Stimulated activated CD8-positive, alpha-beta memory T cell treated with anti-CD3 and anti-CD28 coated beads, Interleukin-4, amount 100 ng/mL, for 1 hour (primary cell): ENCODE measurements at places on chromosomes 3 and 15.

- no peak for DNase-seq
Measured at GRCh38 chr3:40869939-40870338, 329.4 kb upstream of the CTNNB1 start.

GRCh38 chr3:71578054-71578751 is 5.3 kb downstream of the FOXP1 start:
- no peak for DNase-seq

DNA sequence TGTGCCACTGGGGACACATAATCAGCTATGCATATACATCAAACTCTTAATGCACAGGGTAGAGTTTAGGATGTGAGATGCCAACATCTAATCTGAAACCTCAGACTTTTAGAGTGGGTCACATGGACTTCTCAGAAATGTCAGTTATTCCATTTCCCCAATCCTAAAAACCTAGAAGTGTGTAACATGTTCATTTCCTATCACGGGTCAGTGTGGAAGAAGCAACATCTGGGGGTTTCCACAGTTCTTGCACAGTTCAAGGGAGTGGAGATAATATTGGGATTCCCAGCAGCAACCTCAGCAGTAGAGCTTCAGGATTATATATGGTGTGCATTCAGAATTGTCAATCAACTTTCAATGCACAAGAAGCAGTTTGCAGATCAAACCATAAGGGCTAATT is 44.4 kb upstream of the SPRED1 start:
- no peak for DNase-seq

GRCh38 chr3:71042759-71043158 is 540.8 kb downstream of the FOXP1 start:
- DNase-seq = no peak

DNA sequence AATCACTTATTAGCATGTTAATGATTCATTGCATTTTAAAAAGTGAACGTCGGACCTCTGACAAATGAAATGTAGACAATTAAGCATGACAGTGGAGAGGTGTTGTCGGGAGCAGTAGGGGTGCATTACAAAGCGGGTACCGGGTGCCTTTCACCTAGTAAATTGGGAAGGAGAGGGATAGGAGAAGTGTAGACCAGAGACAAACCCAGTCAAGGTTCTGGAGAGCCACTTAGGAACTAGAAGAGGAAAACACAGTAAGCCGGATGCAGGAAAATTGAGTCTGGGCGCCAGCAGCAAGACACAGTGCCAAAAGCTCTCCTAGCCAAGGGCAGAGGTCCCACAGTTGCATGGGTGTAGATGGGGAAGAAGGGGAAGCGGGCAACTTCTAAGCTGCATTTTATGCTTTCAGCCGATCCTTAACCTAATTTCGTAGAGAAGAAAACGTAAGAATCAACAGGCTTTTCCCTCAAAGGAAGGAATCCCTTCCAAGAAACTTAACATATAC is 3.1 kb upstream of the CERS3 start:
- no peak for DNase-seq

DNA sequence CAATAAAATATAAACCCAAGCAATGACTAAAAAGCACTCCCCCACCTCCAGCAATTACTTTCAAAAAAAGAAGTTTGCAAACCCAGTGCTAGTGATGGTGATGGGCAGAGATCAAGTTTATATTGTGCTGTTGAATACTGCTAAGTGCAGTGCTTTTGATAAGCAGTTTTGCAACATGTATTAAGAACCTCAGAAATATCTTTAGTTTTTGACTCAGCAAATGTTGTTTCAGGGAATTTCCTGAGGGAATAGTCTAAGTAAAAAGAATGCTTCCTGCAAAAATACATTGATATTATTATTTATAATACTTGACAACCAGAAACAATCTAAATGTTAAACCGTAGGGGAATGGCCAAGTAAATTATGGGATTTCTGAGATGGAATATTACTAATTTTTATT is 69.3 kb downstream of the ADAMTSL3 start:
- DNase-seq = no peak

DNA sequence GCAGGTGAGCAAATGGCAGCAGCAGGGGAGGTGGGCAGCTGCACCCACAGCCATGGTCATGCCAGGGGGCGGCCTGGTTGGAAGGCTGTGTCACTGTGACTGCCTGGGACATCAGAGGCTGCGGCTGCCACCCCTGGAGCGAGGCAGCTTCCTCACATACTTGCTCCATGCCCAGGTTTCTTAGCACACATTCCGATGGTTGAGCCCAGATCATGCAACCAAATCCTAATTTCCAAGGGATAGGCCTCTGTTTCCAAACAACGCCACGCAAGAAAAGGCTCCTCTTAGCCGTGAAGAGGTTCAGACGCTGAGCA is 11.6 kb upstream of the NRROS start:
- DNase-seq = no peak

DNA sequence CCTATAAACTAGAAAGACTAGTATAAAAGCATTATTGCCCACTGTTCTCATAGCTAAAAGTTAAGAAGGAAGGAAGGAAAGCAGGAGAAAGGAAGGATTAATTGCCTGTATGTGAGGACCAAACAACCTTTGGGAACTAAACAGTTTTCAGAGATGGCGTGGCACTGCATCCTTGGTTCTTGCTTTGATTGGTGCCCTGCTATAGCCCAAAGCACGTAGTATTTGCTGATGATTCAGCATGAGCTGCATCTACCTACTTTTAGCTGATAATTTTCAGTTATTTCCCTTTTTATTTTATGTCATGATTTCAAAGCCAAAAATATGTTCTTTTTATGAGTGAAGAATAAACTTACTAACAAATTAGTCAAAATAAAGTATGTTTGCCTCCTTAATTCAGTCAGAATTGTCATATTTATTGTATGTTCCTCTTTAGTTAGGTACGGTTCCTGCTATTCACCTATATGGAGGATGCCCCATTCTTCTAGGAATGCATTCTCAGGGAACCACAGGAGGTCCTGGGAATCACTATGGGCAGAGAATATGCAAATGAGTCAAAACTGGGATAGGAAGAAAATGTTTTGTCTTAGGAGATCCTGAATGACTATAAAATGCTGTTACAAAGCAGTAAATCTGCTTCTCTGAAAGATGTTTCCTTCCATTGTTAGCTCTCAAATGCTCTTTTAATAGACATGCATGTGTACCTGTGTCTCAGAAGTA is 65.4 kb upstream of the THSD4 start:
- DNase-seq = no peak

- DNase-seq = no peak
Measured at GRCh38 chr3:71724584-71725270, 475 bp downstream of the EIF4E3 start.

- no peak for DNase-seq
Measured at GRCh38 chr3:42771271-42771670, 1.8 kb downstream of the CCDC13 start.

GRCh38 chr3:55122312-55122711 is 194.5 kb upstream of the LRTM1 start:
- DNase-seq = no peak

DNA sequence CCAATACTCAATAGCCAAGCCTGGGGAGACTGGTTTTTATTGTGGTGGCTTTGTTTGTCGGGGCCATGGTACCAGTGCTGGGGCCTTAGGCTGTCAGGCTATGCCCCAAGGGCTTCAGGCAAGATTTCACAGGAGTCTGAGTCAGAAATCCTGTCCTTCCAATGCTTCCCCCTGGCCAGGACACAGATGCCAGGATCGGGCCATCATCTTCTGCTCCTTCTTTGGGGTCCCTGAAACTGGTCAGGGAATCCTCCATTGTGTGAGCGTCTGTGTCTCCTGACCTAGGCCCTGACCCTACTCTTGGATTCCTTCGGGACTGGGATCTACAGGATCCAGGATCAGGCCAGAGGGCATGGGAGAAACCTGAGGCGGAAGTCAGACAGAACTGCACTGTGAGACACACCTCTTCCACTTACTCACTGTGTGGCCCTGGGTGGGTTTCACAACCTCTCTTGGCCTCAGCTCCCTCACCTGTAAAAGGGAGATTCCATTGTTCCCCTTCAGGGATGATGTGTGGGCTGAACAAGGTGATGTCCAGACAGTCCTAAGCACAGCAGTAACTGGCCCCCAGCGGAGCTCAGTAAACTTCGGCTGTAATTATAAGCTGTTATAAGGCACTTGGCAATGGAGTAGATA is 292.7 kb downstream of the UACA start:
- DNase-seq = no peak

DNA sequence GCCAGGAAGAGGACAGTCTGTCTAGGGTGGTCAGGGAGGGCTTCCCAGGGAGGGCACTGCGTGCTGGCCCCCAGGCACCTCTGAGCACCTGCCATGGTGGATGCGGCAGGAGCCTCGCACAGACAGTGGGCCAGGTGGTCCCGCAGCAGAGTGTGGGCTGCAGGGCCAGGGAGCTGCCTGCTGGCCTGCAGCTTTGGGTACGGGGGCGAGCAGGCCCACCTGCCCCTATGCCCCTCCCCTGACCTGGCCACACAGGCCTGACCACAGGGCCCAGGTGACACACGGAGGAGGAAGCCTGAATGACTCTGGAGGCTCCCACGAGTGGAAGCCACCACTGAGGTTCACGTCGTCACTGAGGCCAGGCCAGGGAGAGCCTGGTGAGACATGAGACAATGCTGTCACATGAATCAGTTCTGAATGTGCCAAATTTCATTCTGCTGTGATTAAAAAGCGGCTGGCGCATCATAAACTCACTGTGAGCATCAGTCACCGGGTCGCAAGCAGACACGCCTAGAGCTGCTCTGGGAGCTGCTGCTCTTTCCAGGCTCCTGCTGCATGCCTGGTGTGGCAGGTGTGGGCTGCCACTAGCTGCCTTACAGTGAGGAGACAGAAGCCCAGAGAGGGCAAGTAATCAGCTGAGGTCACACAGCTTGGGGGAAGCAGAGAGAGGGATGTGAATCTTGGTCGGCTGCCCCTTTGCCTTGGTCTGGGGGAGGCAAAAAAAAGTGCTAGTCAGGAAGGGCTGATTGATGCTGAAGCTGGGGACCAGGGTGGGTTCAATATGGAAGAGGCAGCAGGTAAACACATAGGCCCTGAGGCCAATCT is 39.5 kb upstream of the IQSEC1 start:
- DNase-seq = no peak
